T-helper 2 cell (primary cell): ENCODE measurements at places on chromosomes 1 and 21.

- no peak for DNase-seq
These were observed 187.6 kb downstream of the LRRC40 start for GRCh38 chr1:70017770-70018169.

DNA sequence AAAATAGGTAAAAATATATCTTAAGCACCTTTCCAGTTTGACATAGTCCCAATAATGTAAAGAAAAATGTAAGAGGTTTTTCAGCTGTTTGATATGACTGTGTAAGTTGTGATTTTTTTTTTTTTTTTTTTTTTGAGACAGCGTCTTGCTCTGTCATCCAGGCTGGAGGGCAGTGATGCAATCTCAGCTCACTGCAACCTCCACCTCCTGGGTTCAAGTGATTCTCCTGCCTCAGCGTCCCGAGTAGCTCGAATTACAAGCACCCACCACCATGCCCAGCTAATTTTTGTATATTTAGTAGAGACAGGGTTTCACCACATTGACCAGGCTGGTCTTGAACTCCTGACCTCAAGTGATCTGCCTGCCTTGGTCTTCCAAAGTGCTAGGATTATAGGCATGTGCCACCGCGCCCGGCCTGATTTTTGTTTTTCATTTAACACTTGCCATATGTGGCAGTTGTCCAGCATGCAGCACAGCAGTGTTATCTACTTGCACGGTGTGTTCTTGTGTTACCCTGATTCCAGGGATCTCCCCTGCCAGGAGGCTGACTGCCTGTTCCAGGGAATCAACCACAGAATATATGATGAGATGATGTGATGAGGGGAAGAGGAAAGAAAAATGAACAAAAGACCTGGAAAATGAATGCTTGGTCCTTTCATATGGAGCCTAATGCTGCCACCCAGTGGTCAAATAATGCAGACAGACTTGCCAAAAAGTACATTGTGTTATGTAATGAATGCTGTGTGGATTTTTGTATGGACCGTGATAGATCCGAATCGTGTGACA, 79.0 kb downstream of the RAVER2 start:
- peak; percentile 52 for DNase-seq

- no peak for DNase-seq
These were observed 3.1 kb downstream of the ARHGEF10L start for GRCh38 chr1:17542645-17543044.

- DNase-seq, result no peak
These were observed 11.4 kb downstream of the SMAP2 start for GRCh38 chr1:40384887-40385286.

DNA sequence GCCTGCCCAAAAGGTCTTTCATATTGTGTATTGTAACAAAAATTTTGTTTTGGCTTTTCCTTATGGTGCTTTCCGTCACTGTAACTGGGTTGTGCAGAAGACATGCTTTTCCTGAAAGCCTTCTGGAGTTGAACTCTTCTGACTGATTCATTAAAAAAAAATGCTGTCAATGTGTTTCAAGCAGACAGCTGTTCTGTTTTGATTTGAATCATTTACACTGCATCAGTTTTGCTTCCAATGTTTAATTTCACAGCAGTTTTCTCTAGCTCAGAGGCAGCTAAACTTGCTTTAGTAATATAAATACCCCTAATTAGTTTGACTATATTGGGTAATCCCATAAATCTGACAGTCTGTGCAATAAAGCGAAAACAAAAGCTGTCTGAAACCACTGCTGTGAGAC, 7.9 kb downstream of the UTP11 start:
- DNase-seq, result no peak

GRCh38 chr1:87642581-87643221, 314.0 kb downstream of the LMO4 start:
- no peak for DNase-seq

GRCh38 chr1:214604523-214604922, 1.5 kb downstream of the CENPF start:
- DNase-seq, result no peak

GRCh38 chr1:91014475-91014874, 7.4 kb downstream of the ZNF644 start:
- DNase-seq, result no peak

DNA sequence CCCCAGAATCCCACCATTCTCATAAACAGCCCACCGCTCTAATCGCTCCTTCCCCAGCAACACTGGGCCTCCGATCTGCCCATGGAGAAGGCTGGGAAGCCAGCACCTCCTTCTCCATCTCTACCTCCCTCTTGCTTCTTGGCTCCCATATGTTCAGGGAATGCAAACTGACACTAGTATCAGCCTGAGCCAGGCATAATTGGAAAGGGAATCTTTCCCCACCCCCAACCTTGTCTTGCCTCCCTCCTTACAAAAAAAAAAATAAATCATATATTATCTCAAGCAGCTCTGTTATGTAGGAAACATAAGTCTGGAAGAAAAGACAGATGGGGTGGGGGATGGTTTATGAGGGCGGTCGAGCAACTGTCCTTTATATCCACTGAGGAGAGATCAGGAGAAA, 127.2 kb downstream of the NAV1 start:
- DNase-seq, result no peak

DNA sequence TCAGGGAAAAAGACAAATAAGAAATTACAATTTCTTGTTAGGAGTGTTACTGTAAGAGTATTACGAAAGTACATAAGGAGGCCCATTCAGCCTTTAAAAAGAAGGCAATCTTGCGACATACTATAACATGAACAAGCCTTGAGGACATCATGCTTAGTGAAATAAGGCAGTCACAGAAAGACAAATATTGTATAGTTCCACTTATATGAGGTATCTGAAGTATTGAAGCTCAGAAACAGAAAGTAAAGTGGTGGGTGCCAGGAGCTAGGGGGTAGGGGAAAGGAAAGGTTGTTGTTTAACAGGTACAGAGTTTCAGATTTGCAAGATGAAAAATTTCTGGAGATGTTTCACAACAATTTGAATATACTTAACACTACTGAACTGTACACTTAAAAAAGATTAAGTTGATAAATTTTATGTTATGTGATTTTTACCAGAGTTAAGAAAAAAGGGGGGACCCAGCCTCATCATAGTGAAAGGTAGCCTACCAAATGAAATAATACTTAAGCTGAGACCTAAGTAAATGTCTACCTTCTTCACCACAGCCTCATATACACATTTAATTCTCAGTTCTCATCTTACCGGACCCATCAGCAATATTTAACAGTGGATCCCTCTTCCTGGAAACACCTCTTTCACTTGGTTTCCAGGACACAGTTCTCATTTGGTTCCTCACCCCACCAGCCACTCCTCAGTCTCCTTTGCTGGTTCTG, 19.5 kb downstream of the USP24 start:
- no peak for DNase-seq

- DNase-seq, result no peak
These were observed 414.3 kb upstream of the NR5A2 start for GRCh38 chr1:199612976-199613774.

- DNase-seq, result no peak
These were observed 327.9 kb downstream of the TTLL7 start for GRCh38 chr1:83670909-83671565.

- no peak for DNase-seq
These were observed 43.6 kb downstream of the PBX1 start for GRCh38 chr1:164602480-164603093.

DNA sequence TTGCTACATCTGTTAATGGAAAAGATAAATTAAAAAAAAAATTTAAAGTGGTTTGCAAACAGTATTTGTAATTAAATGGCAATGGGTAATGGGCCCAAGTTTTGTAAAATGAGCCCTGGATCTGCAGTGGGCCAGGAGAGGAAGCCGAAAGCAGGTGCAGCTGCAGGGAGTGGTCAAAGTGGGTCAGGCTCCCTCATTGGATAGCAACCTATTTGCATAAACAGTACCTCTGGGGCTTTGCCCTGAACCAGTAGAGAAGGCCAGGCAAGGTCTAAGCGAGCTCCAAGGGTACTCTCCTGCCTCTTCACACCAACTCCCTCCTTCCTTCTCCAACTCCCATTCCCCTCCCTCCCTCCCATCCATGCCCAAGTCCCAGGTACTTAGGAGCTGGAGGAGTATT, 138.9 kb downstream of the HMGB4 start:
- DNase-seq, result no peak

DNA sequence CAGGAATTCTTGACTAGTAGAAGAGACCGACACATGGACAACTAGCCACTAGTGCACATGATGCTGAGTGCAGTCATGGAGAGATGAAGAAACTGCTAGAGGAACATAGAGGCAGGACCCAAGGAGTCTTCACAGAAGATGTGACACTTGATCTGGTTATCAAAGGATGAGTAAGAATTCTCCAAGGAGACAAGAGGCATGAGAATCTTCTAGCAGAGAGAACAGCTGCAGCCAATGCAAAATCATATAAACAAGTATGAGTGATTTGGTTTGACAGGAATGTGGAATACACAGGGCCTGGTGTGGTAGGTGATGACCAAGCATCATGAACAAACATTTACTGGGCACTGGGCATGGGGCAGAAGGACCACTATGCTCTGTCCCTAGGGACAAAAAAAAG, 140.9 kb upstream of the CTTNBP2NL start:
- DNase-seq, result no peak

DNA sequence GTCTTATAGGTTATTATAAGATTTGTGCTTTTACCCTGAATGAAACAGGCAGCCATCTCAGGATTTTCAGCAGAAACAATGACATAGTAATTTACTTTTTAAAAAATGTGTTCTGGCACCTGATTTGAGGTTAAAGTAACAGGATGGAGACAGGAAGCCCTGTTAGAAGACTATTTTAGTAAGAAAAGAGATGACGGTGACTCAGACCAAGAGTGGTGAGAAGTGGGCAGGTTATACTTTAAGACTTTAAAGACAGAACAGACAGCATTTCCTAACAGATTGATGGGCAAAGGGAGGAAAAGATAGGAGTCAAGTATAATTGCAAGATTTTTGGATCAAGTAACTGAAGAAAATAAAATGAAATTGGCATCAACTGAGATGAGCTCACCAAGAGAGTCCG, 436.8 kb upstream of the NR5A2 start:
- no peak for DNase-seq

DNA sequence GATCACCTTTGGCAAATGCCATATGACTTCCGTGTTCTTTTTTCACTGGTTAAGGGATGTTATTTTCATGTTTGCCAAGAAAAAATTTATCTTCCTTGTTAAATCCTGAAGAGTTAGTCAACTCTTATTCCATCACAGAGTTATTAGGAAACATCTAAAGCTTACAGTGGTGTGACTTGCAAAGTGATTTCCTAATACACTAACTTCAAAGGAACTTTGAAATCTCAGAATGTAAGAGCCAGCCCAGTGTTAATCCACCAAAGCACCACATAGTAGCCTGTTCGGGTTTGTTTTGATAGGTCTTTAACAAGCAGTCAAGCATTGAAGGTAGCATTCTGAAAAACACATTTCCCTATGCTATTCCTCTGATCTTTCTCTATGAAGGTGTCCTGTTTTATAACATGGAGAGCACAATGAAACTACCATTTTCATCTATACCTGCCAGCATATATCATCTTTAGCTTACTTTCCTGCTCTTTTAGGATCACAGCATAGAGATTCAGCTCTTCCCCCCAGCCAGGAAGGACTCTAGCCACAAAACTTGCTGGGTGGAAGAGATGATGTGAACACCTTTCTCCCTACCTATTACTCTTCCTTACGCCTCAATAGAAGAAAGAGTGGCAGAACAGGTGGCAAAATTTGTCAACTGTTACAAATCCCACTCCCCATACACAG, 82.4 kb upstream of the MAGI3 start:
- no peak for DNase-seq

DNA sequence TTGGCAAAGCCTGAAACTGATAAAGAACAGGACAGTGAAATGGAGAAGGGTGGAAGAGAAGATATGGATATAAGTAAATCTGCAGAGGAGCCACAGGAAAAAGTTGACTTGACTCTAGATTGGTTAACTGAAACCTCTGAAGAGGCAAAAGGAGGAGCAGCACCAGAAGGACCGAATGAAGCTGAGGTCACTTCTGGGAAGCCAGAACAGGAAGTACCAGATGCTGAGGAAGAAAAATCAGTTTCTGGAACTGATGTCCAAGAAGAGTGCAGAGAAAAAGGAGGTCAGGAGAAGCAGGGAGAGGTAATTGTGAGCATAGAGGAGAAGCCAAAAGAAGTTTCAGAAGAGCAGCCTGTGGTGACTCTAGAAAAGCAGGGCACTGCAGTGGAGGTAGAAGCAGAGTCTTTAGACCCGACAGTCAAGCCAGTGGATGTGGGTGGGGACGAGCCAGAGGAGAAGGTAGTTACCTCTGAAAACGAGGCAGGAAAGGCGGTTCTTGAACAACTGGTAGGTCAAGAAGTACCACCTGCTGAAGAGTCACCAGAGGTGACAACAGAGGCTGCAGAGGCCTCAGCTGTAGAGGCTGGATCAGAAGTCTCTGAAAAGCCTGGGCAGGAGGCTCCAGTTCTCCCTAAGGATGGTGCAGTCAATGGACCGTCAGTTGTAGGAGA, 16.3 kb downstream of the CCDC17 start:
- no peak for DNase-seq

- no peak for DNase-seq
These were observed 2.4 kb downstream of the CEPT1 start for GRCh38 chr1:111142356-111142975.

- no peak for DNase-seq
These were observed 8.3 kb downstream of the TTC22 start for GRCh38 chr1:54792686-54793282.

GRCh38 chr21:42079939-42080787, 9.0 kb downstream of the UMODL1 start:
- DNase-seq, result no peak

DNA sequence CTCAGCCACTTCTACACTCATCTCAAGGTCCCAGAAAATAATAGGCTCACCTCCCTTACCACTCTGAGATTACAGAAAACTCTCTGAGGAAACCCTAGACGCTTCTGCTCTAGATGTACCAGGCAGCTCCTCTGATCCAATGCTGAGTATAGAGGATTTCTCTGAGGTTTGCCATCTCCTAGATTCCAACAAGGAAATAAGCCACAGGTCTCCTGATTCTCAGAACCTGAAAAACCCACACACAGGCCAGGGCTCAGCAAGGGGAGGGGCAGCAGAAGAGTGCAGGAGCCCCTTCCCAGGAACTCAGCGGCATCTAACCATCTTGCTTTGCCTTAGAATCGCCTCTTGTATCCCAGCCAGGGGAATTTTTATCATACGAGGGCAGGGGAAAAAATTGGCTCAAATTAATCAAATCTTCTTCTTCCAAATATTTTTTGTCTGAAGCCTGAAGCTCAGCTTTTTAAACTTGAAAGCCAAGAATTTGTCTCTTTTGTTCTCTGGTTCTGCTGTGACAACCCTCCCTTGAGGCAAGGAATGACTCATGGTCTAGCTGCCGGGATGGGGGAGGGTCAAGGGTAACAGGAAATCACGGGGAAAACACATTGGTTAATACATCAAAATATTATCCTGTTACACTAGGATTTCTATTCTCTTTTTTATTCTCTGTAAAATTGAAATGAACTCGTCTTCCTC, 30.8 kb downstream of the GORAB start:
- peak; percentile 64 for DNase-seq
